Stimulated activated CD4-positive, alpha-beta T cell treated with anti-CD3 and anti-CD28 coated beads, Interleukin-1b, Interleukin-23, amount 100 ng/mL, for 1 hour (primary cell): ENCODE measurements at places on chromosomes 1 and 21.

DNA sequence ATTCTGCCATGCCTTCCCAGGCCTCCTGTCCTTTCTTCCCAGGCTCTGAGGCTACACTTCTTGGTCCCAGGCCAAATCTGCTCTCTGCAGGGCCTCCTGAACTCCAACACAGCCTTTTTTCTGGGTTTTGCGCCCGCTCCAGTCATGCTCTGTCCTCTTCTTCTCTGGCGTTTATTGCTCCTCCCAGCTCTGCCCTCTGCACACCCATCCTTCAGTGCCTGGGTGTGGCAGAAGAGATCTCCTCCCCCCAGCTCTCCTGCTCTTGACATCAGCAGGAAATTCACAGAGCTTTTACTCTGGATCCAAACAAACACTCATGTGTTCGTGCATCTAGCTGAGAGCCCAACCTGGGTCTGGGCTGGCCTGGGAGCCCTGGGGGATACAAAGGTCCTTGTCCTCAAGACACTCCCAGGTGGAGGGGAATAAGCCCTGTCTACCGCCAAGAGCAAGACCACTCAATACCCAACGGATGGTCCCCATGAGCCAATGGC lies 22.9 kb upstream of the EPS8L3 start:
- no peak for DNase-seq

GRCh38 chr1:246565751-246566127 lies 322 bp downstream of the TFB2M start:
- DNase-seq: no peak

DNA sequence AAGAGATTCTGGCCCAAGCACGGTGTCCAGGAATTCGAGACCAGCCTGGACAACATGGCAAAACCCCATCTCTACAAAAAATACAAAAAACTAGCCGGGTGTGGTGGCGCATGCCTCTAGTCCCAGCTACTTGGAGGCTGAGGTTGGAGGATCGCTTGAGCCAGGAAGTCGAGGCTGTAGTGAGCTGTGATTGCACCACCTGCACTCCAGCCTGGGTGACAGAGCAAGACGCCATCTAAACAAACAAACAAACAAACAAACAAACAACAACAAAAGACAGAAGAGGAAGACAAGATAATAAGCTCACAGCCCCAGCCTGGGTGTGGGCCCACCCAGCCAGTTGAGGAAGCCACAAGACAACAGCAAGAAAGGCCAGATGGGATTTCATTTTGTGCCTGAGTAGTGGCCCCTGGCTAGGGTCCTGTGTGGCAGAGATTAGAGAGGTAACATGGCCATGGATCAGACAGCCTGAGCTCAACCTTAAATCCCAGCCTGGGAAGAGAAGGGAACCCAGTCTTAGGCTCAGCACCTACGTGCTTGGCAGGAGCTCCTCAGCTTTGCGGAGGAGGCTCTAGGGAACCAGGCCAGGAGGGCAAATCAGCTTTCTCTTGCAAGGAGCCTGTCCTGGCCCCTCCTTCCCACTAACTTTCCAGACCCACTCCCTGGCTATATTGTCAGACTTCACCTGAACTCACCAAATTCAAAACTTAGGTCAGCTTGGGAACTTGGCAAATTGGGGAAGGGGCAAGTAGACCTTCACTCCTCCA lies 4.9 kb upstream of the BEST4 start:
- DNase-seq: no peak

DNA sequence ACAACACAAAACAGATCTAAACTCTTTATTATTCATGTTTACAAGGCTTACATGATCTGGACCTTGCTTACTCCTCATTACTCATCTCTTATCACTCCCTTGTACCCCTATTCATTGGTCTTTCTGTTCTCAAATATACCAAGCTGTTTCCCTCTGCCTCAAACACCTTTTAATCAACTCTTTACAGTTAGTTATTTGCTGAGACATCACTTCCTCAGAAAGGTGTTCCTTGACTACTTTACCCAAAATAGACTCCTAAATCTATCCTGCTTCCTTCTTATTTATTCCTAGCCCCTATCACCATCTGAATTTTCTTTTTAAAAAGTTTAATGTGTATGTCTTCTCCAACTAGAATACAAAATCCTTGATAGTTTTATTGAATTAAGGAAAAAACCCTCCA lies 100.6 kb upstream of the SLFNL1 start:
- DNase-seq: no peak

DNA sequence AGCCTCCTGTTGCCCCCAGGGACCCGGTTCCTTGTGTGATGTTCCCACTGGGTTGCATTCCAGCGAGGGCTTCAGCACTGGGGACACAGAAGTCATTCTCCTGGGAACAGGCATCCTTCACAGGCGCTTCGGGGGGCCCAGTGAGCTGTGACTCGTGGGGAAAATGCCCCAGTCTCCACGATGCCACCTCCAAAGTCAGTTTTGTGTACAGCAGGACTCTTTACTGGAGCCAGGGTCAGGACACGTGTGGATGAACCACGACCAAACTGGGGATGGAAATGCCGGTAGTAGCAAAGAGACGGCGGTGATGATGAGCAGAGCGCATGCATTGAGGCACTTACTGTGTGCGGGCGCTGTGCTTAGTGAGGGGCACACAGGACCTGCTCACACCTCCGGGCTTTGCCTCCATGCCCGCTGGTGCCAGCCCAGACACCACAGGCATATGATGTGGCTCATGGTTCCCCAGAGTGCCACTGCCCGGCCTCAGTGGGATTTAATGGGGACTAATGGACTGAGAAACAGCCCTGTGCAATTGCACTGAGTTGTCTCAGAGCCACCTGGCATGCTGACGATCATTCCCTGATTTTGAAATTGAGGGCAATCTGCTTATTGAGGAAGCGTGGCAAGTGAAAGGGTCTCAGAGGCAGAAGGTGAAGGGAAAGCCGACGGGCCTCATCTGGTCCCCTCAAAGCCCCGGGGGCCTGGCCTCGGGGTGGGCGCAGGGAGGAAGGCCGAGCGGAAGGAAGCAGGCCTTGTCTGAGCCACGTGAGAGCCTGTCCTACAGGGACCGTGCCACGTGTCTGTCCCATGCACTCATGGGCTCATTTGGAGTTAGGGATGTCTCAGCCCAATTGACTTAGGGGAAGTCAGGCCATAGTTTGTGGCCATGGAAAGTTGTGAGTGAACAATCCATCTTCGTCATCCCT lies 91.4 kb downstream of the PDE9A start:
- no peak for DNase-seq

GRCh38 chr1:42449256-42449655 lies 6.6 kb downstream of the ZMYND12 start:
- DNase-seq: no peak

GRCh38 chr1:224059897-224060427 lies 53.9 kb upstream of the FBXO28 start:
- DNase-seq: no peak
